Stomach (tissue), 19 donors: ENCODE measurements at places on chromosomes 3 and 15. TPM values are rescaled to one million over a fixed set of nuclear protein-coding genes. Genes with fewer than 3 reads are reported as not detected.

- no peak overlapping the region for H3K4me3 ChIP-seq
- H3K36me3 ChIP-seq, result no peaks in the 10 kb centered on the region
- peaks cover 42% of the 10 kb centered on the region for H3K4me1 ChIP-seq
- peak; percentile 87 for DNase-seq
- peak overlapping the region; percentile 55 for H3K27ac ChIP-seq
- peaks cover 4% of the 10 kb centered on the region for H3K27me3 ChIP-seq
Measured at GRCh38 chr3:126266291-126266840, 86.0 kb upstream of the ALDH1L1 start.

The ZNF774 gene
- 2.6 TPM for total RNA-seq

The NOX5 gene
- total RNA-seq, result not detected

DNA sequence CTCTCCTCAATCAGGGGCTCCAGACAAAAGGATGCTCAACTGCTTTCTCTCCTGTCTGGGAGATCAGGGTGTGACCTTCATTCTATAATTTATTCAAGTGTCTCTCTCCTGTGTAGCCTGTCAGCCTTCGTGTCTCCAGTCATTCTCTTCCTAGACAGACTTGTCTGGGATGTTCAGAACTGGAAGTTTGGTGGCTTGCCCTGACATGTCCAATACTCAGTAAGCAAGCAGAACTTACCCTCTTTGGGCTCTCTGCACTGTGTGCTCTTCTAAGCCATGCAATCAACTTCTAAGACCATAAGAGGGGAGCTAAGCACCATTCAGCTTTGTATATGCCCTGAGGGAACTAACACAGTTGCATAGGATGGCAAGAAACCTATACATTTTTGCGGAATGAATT is 14.1 kb downstream of the ACKR2 start:
- no peak overlapping the region for H3K27ac ChIP-seq
- H3K4me1 ChIP-seq, result peaks cover 4% of the 10 kb centered on the region

- H3K4me3 ChIP-seq, result no peak overlapping the region
- H3K36me3 ChIP-seq, result no peaks in the 10 kb centered on the region
- no peaks in the 10 kb centered on the region for H3K27me3 ChIP-seq
- DNase-seq, result no peak
- no peak overlapping the region for H3K27ac ChIP-seq
Measured at GRCh38 chr3:140529558-140529957, 148.3 kb upstream of the TRIM42 start.

The AMT gene
- 27.8 TPM for total RNA-seq

DNA sequence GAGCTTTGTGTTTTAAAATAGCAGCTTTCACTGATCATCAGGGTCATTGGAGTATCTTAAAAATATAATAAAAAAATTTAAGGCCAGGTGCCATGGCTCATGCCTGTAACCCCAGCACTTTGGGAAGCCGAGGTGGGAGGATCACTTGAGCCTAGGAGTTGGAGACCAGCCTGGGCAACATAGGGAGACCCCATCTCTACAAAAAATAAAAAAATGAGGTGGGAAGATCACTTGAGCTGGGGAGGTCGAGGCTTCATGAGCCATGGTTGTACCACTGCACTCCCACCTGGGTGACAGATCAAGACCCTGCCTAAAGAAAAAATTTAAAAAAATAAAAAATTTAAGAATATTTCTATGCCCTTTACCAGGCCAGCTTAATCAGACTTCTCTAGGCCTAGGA is 1.5 kb downstream of the HMCES start:
- DNase-seq, result no peak
- peak overlapping the region; percentile 99 for H3K27ac ChIP-seq
- peak overlapping the region; percentile 93 for H3K4me3 ChIP-seq
- H3K36me3 ChIP-seq, result peaks cover 28% of the 10 kb centered on the region

The SOX14 gene
- total RNA-seq, result not detected

The SYNPR gene
- not detected for total RNA-seq

GRCh38 chr3:48372862-48373435 is 930 bp downstream of the FBXW12 start:
- no peak overlapping the region for H3K4me3 ChIP-seq
- no peak for DNase-seq
- H3K36me3 ChIP-seq, result no peaks in the 10 kb centered on the region

DNA sequence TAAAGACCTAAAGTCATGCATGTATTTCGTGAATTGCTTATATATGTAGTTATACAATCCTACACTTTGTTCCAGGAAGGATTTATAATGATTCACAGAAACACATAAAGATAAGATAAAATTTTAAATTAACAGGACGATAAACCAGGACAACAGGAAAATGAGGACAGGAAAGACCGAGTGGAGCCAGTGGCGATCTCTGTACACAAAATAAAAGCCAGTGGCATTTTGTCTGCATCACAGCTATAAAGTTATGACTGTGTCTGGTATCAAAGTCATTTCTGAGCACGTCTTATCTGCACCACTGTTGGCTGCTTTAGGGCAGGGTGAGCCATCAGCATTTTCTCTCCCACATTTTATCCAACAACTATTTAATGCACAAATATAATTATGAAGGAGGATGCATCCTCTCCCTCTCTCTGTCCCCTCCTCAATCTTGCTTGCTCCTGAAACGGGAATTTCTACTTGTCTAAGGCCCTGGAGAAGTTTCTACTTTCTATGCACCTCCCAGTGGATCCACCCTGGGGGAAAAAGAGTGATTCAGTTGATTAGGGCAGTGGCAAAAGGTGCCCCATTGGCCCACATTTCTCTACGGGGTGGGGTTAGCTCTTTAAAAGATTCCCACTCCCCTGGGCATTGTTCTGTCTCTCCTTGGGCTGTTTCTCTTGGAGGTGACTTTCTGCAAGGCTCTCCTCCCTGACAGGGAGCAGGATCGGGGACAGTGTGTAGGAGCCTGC is 159.4 kb upstream of the UBE2E1 start:
- DNase-seq, result no peak
- no peaks in the 10 kb centered on the region for H3K36me3 ChIP-seq
- H3K27me3 ChIP-seq, result no peaks in the 10 kb centered on the region
- H3K4me3 ChIP-seq, result no peak overlapping the region
- no peaks in the 10 kb centered on the region for H3K4me1 ChIP-seq
- H3K27ac ChIP-seq, result no peak overlapping the region

- no peaks in the 10 kb centered on the region for H3K27me3 ChIP-seq
- no peak for DNase-seq
- no peak overlapping the region for H3K27ac ChIP-seq
- H3K4me1 ChIP-seq, result no peaks in the 10 kb centered on the region
Measured at GRCh38 chr3:65497236-65497635, 541.5 kb downstream of the MAGI1 start.

The MFSD1 gene
- total RNA-seq, result 44.8 TPM

- no peak overlapping the region for H3K27ac ChIP-seq
- H3K4me3 ChIP-seq, result peak overlapping the region; percentile 60
- peak; percentile 65 for DNase-seq
Measured at GRCh38 chr15:37102305-37103162, 2.2 kb upstream of the MEIS2 start.

DNA sequence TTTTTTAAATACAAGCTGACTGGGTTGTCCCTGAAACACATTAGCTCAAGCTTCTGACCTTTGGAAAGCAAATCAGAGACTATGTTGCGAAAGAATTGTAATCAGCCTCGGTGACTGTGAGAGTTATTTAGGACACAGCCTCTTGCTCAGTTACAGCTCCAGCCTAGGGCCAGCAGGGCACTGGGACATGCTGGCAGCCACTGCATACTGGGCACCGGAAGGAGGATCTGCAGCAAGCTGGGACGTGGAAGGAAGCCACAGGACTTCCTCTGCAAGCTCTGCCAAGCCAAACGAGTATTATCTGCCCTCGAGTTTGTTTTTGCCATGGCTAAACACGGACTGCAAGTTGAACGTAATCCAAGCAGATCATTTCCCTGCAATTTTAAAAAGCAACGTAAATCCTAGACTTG is 24.4 kb upstream of the COPG1 start:
- H3K4me3 ChIP-seq, result no peak overlapping the region
- H3K36me3 ChIP-seq, result no peaks in the 10 kb centered on the region
- H3K27me3 ChIP-seq, result no peaks in the 10 kb centered on the region
- peak; percentile 81 for DNase-seq

DNA sequence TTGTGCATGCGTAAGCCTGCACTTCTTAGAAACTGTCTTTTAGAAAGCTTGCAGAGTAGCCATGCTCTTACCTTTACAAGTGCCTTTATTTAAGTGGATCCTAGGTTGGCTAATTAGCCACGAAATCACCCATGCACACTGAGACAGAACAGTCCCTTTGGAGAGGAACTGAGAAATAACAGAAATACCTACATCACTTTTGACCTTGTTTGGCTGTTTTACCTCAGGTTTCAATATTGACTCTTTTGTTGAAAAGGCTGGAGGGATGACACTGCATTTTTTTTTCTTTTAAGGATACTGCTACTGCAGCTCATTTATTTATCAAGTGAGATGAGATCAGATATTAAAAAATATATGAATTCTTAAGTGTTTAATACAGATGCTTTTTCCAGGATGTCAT is 155.6 kb upstream of the GOLIM4 start:
- peaks cover 17% of the 10 kb centered on the region for H3K27me3 ChIP-seq
- peaks cover 29% of the 10 kb centered on the region for H3K4me1 ChIP-seq
- H3K36me3 ChIP-seq, result no peaks in the 10 kb centered on the region
- H3K27ac ChIP-seq, result no peak overlapping the region
- no peak overlapping the region for H3K4me3 ChIP-seq

DNA sequence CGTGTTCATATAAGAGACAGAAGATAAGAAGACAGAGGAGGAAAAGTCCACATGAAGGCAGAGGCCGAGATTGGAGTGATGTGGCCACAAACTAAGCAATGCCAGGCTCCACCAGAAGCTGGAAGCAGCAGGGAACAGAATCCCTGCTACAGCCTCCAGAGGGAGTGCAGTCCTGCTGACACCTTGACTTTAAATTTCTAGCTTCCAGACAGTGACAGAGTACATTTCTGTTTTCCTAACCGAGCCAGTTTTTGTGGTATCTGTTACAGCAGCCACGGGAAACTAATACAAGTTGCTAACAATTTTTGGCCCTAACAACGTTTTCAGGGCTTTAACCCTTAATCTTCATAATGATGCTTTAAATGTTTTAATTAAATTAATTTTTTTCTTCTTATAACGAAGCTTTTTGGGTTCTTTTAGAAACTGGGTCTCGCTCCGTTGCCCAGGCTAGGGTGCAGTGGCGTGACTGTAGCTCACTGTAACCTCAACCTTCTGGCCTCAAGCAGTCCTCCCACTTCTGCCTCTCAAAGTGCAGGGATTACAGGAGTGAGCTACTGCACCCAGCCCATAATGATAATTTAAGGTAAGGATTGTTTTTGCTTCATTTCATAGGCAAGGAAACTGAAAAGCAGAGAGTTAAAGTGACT is 202.3 kb upstream of the PROK2 start:
- H3K27ac ChIP-seq, result no peak overlapping the region
- H3K4me1 ChIP-seq, result peaks cover 5% of the 10 kb centered on the region
- no peaks in the 10 kb centered on the region for H3K36me3 ChIP-seq
- no peak overlapping the region for H3K4me3 ChIP-seq

DNA sequence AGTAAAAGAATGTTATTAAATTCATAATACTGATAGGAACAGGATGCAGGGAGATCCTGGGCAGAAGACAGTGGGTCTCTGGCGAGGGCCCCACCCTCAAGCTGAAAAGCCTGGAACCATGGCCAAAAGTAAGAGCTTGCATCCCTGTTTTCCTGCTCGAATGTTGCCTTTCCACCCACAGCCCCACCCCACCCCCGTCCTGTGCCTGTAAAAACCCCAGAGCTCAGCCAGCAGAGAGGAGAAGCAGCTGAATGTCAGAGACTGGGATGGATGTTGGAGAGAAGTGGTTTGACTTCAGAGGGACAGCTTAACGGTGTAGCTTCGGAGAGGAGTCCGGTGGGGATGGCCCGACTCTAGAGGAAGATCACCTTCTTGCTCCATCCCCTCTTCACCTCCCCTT is 207.9 kb downstream of the ROBO2 start:
- H3K27ac ChIP-seq, result no peak overlapping the region
- no peaks in the 10 kb centered on the region for H3K4me1 ChIP-seq
- no peaks in the 10 kb centered on the region for H3K36me3 ChIP-seq
- no peak overlapping the region for H3K4me3 ChIP-seq

DNA sequence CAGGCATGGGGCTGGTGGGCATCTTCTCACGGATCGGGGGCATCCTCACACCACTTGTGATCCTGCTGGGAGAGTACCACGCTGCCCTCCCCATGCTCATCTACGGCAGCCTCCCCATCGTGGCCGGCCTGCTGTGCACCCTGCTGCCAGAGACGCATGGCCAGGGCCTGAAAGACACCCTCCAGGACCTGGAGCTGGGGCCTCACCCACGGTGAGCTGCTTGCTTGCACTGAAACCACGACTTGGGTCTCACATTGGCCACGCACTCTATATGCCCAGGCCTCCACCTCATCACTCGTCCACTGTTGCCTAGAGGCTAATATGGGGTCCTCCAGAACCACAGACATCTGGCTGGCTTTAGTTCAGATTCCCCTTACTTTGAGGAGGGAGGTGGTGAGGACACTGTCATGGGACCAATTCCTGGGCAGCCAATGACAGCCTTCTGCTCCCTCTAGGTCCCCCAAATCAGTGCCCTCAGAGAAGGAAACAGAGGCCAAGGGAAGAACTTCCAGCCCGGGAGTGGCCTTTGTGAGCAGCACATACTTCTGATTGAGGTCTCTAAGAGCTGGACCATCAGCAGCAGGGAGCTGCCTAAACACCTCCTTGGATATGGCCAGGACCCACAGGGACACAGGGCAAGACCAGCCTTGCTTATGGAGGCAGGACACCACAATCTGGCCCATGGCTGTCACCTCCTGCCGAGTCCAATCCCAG is 5.0 kb upstream of the SLC22A14 start:
- no peak for DNase-seq
- H3K4me3 ChIP-seq, result no peak overlapping the region
- peaks cover 41% of the 10 kb centered on the region for H3K36me3 ChIP-seq
- H3K27ac ChIP-seq, result no peak overlapping the region
- H3K27me3 ChIP-seq, result no peaks in the 10 kb centered on the region
- no peaks in the 10 kb centered on the region for H3K4me1 ChIP-seq

GRCh38 chr3:123338620-123339061 is 110.2 kb downstream of the ADCY5 start:
- no peak for DNase-seq
- H3K36me3 ChIP-seq, result no peaks in the 10 kb centered on the region
- H3K4me3 ChIP-seq, result no peak overlapping the region
- H3K27me3 ChIP-seq, result no peaks in the 10 kb centered on the region

DNA sequence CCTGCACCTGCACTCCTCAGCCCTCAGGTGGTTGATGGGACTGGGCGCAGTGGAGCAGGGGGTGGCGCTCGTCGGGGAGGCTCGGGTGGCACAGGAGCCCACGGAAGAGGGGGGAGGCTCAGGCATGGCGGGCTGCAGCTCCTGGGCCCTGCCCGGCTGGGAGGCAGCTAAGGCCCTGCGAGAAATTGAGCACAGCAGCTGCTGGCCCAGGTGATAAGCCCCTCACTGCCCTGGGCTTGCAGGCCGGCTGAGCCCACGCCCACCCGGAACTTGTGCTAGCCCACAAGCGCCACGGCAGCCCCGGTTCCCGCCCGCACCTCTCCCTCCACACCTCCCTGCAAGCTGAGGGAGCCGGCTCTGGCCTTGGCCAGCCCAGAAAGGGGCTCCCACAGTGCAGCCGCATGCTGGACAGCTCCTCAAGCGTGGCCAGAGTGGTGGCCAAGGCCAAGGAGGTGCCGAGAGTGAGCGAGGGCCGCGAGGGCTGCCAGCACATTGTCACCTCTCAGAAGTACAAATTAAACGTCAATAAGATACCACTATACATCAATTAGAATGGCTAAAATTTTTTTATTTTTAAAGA is 5.1 kb upstream of the VHL start:
- no peak for DNase-seq
- no peak overlapping the region for H3K4me3 ChIP-seq
- no peaks in the 10 kb centered on the region for H3K4me1 ChIP-seq
- no peaks in the 10 kb centered on the region for H3K27me3 ChIP-seq
- peaks cover 4% of the 10 kb centered on the region for H3K36me3 ChIP-seq

- H3K27me3 ChIP-seq, result no peaks in the 10 kb centered on the region
- H3K4me3 ChIP-seq, result no peak overlapping the region
- H3K36me3 ChIP-seq, result peaks cover 6% of the 10 kb centered on the region
- H3K4me1 ChIP-seq, result peaks cover 40% of the 10 kb centered on the region
Measured at GRCh38 chr15:38266247-38266986, 13.8 kb downstream of the SPRED1 start.
